ENCODE measurements at places on chromosomes 12 and 14.

GRCh38 chr12:31869972-31870371 is 89.2 kb upstream of the RESF1 start:
- no peak for DNase-seq

DNA sequence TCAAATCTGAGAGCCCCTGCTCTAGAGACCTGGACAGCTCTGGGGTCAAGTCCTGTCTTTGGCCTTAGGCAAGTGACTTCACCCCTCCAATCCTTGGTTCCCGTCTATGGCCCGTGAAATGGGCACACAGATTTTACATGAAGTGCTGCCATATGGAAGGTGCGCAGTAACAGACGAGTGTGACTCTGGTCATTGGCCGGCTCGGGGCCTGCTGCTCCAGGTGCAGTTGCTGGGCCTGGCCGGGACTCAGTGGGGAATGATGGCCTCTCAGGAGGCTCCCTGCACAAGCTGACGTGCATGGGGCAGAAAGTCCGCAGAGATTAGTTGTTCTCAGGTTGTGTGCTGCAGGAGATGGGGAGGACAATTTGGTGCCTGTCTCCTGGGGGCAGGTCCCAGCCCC is 14.0 kb upstream of the TESC start:
- DNase-seq = no peak

GRCh38 chr12:33926095-33926494 is 96.2 kb upstream of the ALG10 start:
- DNase-seq = no peak

DNA sequence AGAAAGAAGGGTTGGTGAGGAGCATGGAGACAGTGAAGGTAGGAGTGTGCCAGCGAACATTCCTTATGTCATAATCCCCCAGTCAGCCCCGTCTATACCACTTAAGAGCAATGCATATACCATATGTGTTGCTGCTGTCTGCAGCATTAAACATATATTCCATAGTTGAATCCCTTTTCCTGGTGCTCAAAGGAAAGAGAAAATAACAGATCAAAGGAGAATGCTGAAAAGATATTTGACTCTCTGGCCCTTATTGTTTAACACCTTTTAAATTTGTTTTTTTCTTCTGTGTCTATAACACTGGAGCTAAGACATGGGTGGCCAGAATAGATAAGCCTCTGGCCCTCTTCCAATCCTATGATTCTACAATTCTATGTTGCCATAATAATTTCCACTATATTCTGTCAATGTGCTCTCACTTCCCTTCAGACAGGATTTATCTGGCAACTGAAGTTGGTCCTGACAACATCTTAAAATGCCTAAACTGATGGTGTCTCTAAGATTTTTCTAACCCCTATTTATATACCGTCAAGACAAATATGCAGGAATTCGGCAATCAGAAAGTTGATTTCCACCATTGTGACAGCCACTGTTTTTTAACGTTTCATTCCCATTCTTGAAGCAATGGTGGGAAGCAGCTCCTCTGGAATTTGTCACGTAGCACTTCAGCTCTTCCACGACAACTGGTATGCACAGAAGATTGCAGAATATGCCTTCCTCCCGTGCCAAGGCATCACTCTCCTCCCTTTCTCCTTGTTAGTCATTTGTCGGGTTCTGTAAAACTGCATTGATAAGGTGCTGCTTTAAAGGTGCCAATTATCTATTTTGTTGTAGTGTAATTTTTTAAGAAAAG is 204.7 kb downstream of the BCAT1 start:
- DNase-seq = no peak

GRCh38 chr12:49789992-49790391 is 38.2 kb downstream of the NCKAP5L start:
- DNase-seq = no peak

DNA sequence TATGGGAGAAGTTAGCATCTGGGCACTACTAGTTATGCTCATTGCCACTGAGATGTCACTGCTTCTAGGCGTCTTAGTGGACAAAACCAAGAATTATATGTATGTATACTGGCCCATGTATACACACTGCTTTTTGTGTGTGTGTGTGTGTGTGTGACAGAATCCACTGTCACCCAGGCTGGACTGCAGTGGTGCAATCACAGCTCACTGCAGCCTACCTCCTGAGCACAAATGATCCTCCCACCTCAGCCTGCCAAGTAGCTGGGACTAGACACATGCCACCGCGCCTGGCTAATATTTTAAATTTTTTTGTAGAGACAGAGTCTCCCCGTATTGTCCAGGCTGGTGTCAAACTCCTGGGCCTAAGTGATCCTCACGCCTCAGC is 25.2 kb downstream of the LIMA1 start:
- DNase-seq = no peak

DNA sequence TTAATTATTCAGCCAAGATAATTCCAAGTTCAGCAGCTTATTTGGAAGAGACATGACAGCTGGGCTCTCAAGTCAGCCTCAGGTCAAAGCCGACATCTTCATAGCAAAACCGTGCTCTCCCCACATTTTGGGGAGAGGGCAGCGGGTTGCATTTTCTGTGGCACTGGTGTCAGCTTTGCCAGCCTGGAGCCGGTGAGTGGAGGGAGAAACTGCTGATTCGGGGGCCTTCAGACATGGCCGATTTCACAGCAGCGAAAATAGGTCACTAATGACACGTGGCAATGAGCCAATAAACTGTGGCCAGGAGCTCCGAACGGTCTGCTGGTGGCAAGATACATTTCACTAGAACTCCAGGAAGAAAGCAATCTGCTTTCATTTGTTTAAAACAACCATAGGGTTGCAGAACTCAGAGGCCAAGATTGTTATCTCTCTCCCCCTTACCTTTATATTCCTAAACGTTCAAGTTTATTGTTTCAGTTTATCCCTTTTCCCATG is 173.2 kb downstream of the CAND1 start:
- no peak for DNase-seq

DNA sequence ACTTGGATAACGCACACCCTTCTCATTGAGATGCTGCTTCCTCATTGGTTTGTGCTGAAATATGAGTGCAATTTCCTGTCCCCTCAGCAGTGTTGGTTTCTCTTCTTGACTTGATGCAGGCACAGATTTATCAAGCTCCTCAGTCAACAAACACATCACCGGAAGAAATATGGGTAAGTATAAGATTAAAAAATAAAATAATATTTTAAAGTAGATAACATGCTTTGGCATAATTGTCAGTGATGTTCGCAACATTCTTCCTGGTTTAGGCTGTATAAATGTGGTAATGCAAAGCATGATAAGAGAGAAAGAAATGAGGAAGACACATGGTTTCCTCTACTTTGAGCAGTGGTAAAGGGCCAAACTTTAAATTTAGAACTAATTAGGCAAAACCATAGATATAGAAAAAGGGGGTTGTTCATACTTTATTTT is at the start of gene GPR65:
Gene GPR65 (plus strand): TSS at position 86 of the 432 bp plus-strand sequence. CDS start 5,713 bp downstream, outside the sequence.
- peak; percentile 14 for DNase-seq

DNA sequence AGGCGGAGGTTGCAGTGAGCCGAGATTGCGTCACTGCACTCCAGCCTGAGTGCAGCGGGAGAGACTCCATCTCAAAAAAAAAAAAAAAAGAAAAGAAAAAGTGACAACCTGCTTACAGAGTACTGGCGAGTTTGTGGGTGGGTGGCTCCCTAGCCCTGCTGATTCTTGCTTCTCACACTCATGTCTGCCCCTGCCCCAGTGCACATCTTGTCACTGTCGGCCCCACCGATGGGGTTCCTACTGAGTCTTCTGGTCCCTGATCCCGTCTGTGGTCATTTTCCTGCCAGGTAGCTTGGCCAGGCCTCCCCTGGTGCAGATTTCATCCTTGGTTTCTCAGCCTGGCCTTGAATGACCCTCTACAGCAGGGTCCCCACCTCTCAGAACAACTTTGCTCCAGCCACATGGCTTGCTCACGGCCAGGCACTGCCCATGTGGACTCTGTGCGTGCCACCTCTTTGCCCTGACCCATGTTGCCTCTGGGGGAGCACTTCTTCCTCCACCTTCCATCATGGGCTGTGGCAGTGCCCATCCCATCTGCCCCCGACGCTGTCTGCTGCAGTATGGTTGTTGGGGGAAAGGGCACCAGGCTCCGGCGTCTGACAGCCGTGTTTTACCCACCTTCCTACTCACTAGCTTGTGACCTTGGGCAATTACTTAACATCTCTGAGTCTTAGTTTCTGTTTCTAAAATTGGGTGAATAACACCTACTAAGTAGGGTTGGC is 2.1 kb upstream of the PTPN6 start:
- peak; percentile 11 for DNase-seq

DNA sequence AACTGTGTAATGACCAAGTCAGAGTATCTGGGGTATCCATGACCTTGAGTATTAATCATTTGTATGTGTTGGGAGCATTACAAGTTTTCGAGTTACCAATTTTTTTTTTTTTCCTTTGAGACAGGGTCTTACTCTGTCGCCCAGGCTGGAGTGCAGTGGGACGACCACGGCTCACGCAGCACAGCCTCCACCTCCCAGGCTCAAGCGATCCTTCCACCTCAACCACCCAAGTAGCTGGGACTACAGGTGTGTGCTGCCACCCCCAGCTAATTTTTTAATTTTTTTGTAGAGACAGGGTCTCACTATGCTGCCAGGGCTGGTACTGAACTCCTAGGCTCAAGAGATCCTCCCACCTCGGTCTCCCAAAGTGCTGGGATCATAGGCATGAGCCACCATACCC is 19.7 kb downstream of the SSH1 start:
- DNase-seq = no peak

GRCh38 chr12:50246873-50247612 is 36.3 kb downstream of the LIMA1 start:
- no peak for DNase-seq

- DNase-seq = no peak
These were observed 312.2 kb downstream of the ATXN7L3B start for GRCh38 chr12:74849801-74850200.

GRCh38 chr12:108313606-108314351 is 25.3 kb downstream of the CMKLR1 start:
- no peak for DNase-seq

GRCh38 chr12:19444097-19444496 is 4.8 kb downstream of the AEBP2 start:
- DNase-seq = no peak

DNA sequence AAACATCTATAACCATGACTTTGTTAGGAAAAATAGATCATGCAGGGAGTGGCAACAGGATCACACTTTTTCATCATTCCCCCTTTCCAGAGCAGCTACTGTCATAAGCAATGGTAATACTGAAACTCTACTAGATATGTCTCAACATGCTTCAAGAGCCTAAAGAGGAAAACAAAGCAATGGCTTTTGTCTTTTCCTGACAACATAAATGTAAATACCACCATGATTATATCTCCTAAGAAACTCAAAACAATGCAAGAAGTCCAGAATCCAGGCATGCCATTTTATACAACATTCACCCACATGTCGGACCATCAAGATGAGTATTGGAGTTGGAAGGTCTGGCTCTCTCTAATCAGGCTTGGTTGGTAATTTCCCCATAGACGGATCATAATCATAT is 78.7 kb downstream of the KIF21A start:
- no peak for DNase-seq

DNA sequence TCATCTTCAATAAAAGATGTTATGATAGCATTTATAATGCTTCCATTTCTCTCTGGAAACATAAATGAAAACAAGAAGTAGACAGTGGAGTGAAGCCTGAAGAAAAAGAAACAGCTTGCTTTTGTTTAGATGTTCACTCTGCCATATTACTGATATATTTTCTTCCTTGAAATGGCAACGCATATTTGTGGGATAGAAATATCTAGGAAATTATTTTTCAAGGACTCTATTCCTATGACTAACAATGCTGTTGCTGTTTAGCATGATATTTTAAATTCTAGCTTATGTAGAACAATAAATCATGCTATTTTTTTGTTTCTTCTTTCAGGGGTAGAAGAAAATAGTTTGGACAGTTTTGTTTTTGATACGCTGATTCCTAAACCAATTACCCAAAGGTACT is 359.0 kb downstream of the NAV3 start:
- DNase-seq = no peak

DNA sequence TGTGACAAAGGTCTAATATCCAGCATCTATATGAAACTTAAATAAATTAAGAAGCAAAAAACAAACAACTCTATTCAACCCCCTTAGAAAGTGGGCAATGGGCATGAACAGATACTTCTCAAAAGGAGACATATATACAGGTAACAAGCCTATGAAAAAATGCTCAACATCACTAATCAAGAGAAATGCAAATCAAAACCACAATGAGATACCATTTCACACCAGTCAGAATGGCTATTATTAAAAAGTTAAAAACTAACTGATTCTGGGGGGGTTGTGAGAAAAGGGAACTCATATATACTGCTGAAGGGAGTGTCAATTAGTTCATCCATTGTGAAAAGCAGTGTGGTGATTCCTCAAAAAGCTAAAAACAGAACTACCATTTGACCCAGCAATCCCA is 198.9 kb downstream of the BMP4 start:
- no peak for DNase-seq

DNA sequence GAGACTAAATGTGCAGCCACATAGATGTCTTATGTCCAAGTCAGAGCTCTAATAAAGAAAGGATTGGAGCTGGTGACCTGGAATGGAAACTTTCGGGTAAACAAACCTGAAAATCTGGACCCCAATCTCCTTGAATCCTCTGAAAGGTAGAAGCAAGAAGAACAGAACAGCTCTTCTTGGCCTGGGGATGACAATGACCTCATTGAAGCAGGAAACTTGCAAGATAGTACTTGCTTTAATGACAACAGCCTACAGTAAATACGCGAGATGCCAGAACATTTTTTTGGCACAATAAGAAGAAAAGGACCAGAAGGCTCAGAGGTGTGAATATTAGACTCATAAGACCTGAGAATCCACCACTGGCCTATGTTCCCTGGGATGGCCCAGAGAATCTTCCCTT is 4.1 kb upstream of the PRIMA1 start:
- no peak for DNase-seq

DNA sequence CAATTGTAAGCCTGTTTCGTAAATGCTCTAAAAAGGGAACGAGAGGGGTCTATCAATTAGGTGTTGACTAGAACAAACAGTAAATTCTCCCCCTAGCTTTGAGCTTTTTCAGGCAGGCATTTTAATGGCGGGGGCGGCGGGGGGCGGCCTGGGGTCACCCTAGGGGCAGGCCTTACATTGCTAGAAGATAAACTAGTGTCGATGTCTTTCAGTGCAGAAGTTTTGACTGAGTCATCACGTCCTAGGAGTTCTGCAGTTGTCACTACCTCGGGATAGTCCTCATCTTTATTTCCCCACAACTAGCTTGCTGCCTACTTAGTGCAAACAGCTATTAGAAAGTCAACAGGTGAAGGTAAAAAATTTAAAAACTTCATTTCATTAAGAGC is 1.6 kb downstream of the ATP6V1D start:
- DNase-seq = no peak

All from stimulated activated naive CD4-positive, alpha-beta T cell (primary cell).